ENCODE measurements at places on chromosomes 2 and 18. TPM values are rescaled to one million over a fixed set of nuclear protein-coding genes. Genes with fewer than 3 reads are reported as not detected.

PROKR1 gene
- not detected for total RNA-seq

TRIM43B gene
- not detected for total RNA-seq

SPP2 gene
- not detected for total RNA-seq

TUBA3E gene
- not detected for total RNA-seq

SLC39A10 gene
- 40.0 TPM for total RNA-seq

ALLC gene
- total RNA-seq = not detected

DSC1 gene
- total RNA-seq = not detected

PJVK gene
- total RNA-seq = 7.4 TPM

CNPPD1 gene
- total RNA-seq = 42.8 TPM

NYAP2 gene
- total RNA-seq = not detected

FAM161A gene
- 2.7 TPM for total RNA-seq

IL1B gene
- total RNA-seq = not detected

GATA6 gene
- 1.9 TPM for total RNA-seq

XDH gene
- total RNA-seq = 0.78 TPM

All from osteocyte (in vitro differentiated cells).